ENCODE measurements at places on chromosomes 11 and 22. TPM values are rescaled to one million over a fixed set of nuclear protein-coding genes. Genes with fewer than 3 reads are reported as not detected.

GRCh38 chr11:131295986-131296385 lies 74.4 kb upstream of the NTM start:
- H3K27me3 ChIP-seq: peaks cover 25% of the 10 kb centered on the region
- no peak for DNase-seq
- H3K4me3 ChIP-seq: no peak overlapping the region

GRCh38 chr11:118156531-118157185 lies 4.0 kb upstream of the SCN4B start:
- H3K4me3 ChIP-seq: no peak overlapping the region
- H3K27ac ChIP-seq: no peak overlapping the region
- peak; percentile 39 for DNase-seq
- peaks cover 61% of the 10 kb centered on the region for H3K27me3 ChIP-seq
- peaks cover 11% of the 10 kb centered on the region for H3K4me1 ChIP-seq
- no peaks in the 10 kb centered on the region for H3K36me3 ChIP-seq

DNA sequence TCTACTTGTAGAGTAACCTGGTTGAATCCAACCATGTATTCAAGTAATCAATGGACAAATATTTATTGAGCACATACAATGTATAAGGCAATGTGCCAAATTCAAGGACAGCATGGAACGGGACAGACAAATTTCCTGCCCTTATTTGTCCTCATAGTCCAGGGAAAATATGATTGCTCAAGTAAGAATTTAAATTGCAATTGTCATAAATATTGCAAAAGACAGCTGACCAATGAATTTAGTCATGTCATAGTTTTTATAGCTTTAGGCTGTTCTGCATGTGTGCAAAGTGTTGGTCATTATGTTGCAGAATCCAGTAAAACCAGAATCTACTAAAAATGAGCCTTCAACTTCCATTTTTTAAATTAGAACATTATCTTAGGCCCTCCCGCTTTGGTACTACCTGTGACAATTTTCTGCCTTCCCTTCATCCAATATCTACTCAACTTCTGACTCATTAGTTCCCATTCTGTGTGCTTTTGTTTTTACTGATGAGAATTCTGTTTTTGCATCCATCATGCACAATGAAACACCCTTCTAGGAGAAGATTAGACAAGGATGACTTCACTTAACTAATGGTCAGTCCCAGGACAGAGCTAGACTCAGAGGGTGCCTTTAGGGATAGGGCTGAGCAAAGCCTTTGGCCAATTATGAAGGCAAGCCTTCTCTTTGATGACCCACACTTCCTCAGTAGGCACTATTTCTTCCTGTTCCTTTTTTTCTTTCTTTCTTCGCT lies 45.8 kb upstream of the FIBIN start:
- H3K27ac ChIP-seq: no peak overlapping the region
- no peak for DNase-seq
- no peaks in the 10 kb centered on the region for H3K27me3 ChIP-seq
- H3K36me3 ChIP-seq: no peaks in the 10 kb centered on the region
- no peaks in the 10 kb centered on the region for H3K4me1 ChIP-seq
- no peak overlapping the region for H3K4me3 ChIP-seq

- peaks cover 5% of the 10 kb centered on the region for H3K27me3 ChIP-seq
- DNase-seq: no peak
- peak overlapping the region; percentile 66 for H3K4me3 ChIP-seq
- no peak overlapping the region for H3K27ac ChIP-seq
Observed at GRCh38 chr22:50184004-50184901, 1.5 kb upstream of the TRABD start.

GRCh38 chr11:66334605-66335442 lies 1.4 kb downstream of the RIN1 start:
- H3K4me1 ChIP-seq: peaks cover 20% of the 10 kb centered on the region
- DNase-seq: no peak
- no peak overlapping the region for H3K27ac ChIP-seq
- no peaks in the 10 kb centered on the region for H3K27me3 ChIP-seq
- peak overlapping the region; percentile 48 for H3K4me3 ChIP-seq
- peaks cover 5% of the 10 kb centered on the region for H3K36me3 ChIP-seq

DNA sequence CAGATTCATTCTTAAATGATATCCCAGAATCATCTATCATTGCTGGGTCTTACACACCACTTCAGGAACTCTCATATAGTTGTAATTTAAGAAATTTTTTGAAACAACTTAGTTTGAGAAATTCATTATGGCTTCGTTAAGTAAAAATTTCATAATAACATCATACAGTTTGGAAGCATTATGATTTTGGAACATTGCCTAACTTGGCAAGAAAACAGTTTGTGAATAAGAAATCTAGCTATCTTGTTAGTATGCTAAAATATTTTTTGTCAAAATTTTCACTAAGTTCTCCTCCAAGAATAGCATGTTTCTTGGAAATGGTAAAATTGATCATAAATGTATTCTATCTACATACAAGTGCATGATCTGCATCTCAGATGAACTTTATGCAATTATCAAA lies 217.7 kb downstream of the CNTN5 start:
- H3K4me3 ChIP-seq: no peak overlapping the region
- no peaks in the 10 kb centered on the region for H3K27me3 ChIP-seq
- no peak overlapping the region for H3K27ac ChIP-seq
- no peaks in the 10 kb centered on the region for H3K4me1 ChIP-seq
- DNase-seq: no peak

GRCh38 chr22:37260901-37261336 lies 16.9 kb upstream of the RAC2 start:
- H3K27me3 ChIP-seq: no peaks in the 10 kb centered on the region
- no peak overlapping the region for H3K4me3 ChIP-seq

PPARA gene
- 6.5 TPM for total RNA-seq

SLC22A25 gene
- not detected for total RNA-seq

BDNF gene
- total RNA-seq: not detected

PIWIL4 gene
- 0.19 TPM for total RNA-seq

H19 gene
- not detected for total RNA-seq
